ENCODE measurements at places on chromosomes 1 and 21. TPM values are rescaled to one million over a fixed set of nuclear protein-coding genes. Genes with fewer than 3 reads are reported as not detected.
A peak's percentile ranks its signal among the peaks of the same experiment; 100 is the strongest.

DNA sequence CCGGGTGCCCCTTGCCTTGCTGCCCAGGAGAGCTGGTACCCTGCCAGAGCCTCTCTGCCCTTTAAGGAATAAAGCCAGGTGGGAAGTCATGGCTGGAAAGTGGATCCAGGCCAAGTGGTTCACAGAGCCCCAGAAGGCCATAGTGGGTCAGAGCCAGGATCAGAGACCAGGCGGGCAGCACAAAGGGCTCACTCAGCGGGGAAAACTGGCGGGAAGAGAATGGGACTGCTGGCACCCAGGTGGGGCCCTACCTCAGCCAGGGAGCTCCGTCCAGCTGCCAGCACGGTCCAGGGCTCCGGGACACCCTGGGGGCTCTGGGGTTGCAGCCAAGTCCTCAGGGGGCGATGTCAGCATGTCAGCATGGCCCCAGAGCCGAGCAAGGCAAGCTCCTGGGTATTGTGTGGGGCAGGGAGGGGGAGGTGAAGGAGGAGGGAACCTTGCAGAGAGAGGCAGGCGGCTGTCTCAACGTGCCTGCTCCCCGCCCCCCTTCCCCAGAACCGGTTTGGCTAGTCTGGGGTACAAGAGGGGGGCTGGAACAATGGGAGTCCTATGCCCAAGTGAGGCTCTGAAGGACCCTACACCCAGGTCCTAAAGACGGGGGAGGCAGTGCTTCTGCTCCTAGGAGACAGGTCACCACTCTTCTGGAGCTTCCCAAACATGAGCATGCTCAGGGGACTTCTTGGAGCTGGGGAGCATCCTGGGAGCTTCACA lies at the start of gene ARHGEF19:
Gene ARHGEF19, minus strand, starts transcription at position 402 of the 711 bp plus-strand sequence. CDS start 3,598 bp downstream, outside the sequence.
- DNase-seq: no peak

DNA sequence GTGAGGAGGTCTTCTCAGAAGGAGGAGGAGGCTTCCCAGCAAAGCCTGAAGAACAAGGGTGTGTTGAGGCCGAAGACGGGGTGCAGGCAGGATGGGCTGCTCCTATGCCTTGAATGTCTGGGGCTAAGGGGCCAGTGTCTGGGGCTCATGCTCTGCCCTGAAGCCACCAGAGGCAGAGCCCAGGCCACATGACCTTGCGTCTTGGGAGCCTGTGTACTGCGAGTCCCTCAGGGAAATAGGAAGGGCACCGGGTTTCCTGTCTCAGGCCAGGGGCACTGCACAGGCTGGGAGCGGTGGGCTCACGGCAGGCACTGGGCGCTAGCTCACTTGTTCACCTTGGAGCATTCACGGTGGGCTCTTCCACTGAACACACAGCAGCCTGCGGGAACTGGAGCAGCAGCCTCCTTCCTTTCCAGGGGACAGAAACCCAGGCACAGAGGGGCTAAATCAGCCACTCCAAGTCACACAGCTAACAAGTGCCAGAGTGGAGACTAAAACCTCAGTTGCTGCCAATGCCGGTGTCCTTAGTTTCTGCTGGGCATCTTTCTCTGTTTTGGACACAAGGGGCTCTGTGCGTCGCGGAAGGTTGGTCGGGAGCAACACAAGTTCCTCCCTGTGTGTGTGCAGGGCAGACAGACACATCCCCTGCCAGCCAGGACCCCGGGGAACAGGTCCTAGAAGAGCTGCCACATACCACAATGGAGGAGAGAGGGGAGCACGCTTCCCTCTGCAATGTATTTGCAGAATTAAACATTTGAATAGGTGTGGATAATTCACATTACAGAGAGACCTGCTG lies 104.8 kb upstream of the C1orf174 start:
- peak; percentile 34 for DNase-seq

FAM3B gene
- total RNA-seq: not detected

GRCh38 chr1:237032029-237032428 lies 10.0 kb upstream of the RYR2 start:
- no peak for DNase-seq

DNA sequence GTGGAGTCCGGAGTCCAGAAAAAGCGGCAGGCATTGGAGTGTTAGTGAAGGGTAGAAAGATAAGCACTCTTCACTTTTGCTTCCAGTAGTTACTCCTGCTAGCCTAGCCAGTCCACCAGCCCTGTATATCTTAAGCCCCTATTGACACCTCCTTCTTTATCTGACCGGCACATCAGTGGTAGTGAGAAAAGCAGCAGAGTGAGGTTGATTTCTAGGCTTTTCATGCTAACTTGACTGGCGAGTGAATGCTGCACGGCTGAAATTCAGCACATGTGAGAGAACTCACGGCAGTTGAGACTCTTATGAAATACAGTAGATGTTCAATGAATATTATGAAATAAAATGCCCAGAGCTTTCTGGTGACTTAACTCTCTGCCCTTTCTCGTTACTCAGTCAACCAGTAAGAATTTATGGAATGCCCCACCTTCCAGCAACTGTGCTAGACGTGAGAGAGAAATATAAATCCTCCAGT lies 128.2 kb downstream of the CACHD1 start:
- no peak for DNase-seq

- DNase-seq: no peak
Measured at GRCh38 chr1:221200464-221200863, 321.2 kb downstream of the HLX start.

DNA sequence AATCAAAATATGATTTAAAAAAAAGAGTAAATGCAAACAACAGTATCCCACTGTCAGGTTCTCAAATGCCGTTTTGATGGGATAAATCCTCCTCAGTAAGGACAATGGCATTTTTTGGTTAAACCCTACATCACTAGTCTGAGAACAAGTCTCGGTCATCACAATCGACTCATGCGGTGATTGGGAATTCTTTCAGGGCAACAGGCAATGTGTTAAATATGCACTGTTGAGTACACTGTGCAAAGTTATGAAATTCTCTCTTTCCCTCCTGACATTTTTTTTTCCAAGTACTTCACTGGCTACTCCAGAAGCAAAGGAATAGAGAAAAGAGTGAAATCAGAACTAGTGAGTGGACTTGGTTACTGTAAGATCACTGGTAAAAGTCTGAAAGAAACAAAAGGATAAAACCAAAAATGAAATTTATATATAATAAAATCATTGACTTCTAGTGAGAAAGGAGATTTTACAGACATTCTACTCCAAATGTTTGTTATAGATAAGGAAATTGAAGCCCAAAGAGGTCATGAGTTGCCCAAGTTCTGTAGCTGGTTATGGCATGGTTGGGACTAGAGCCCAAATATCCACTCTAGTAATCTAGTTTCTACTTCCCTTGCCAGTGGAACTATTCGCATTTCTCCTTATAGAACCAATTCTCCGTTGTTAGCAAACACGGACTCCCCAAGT lies 111.3 kb downstream of the TGFBR3 start:
- no peak for DNase-seq

DNA sequence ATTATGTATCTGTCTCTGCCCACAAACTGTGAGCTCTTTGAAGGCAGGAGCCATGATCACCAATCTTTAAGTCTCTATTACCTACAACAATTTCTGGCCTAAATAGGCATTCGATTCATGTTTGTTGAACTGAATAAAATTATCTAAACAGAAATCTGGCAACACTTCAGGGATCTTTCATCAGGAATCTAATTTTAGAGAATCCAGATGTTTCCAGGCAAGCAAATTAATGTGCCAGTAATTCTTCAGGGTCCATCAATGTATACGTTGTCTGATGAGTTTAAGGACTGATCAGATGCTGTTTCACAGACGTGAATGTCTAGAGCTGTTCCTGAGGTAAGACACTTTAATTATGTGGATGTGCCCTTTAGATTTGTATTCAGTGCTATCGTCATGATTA lies 524.4 kb downstream of the PTPRC start:
- DNase-seq: no peak

- no peak for DNase-seq
Measured at GRCh38 chr1:234875328-234875952, 253.2 kb downstream of the TOMM20 start.
